Stimulated activated CD8-positive, alpha-beta memory T cell treated with anti-CD3 and anti-CD28 coated beads, Interleukin-15, amount 100 ng/mL, for 48 hours (primary cell): ENCODE measurements at places on chromosomes 5 and 9.
A peak's percentile ranks its signal among the peaks of the same experiment; 100 is the strongest.

DNA sequence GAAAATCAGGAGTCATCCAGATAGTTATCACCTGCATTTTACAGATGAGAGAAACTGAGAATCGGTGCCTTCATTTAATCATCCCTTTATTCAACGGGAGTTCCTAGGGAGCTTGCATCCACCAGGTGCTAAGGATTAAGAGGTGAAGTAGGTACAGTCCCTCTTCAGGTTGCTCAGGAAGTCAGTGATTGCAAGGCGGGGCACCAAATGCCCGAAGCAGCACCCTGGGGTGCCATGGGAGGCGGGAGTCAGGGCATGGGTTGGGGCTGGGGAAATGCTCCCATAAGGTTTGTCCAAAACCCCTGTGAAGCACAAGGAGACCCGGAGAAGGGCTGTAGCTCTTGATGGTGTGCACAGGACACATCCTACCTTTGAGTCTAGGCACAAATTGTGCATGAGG, 98.8 kb upstream of the KLF4 start:
- DNase-seq = no peak

- DNase-seq = no peak
These were observed 20.0 kb downstream of the KIAA1191 start for GRCh38 chr5:176341325-176342157.

DNA sequence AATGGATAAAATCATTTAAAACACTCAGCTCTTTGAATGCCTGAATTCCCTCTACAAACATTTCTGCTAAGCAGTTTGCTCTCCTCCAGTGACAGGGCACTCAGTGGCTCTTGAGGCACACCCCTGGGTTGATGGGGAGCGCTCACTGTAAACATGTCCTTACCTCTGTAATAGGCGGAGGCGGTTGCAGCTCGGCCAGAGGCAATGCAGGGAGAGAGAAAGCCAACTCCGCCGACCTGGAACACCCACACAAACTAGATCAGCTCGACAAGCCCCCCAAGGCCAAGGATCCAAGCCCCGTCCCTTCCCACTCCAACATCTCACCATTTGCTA, 329 bp downstream of the CDC23 start:
- DNase-seq = no peak

DNA sequence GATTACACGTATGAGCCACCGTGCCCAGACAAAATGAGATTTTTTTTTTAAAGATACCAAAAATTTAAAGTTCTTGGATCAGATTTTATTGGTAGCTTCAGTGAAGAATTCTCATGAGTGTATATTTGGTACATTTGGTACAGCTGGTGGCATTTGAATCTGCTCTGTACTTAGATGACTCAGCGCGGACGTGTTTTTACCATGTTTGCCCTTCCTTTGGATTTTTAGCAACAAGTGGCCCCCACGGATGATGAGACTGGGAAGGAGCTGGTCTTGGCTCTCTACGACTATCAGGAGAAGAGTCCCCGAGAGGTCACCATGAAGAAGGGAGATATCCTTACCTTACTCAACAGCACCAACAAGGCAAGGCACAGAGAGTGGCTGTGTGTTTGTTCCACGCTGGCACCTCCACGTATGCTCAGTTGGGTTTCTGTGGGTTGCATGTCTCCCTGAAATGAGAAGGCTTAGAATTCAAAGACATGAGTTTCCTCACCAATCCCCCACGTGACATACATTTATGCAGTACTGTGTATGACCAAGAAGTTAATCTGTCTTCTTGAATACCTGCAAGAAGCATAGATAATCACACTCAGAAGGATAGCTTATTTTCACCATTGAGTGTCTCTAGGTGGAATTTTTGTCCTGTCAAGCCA, 36.3 kb downstream of the SPTAN1 start:
- DNase-seq = no peak

DNA sequence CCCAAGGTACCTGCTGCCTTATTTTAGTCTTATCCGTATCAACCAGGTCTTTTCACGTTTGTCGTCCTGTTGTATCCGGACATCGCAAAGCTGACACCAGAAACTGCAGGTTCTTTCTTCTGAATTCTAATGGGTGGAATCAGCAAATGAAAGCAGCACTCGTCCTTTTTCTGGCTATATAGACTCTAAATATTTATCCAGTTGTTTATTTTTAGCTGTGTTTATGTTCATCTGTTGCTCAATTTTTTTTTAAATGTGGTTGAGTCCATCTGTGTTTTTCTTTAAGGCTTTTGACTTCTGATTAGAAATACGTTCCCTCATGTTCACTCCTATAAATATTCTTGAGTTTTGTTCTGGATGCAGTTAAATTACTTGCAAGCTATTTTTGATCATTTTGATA, 831.7 kb downstream of the MTRR start:
- DNase-seq = no peak

DNA sequence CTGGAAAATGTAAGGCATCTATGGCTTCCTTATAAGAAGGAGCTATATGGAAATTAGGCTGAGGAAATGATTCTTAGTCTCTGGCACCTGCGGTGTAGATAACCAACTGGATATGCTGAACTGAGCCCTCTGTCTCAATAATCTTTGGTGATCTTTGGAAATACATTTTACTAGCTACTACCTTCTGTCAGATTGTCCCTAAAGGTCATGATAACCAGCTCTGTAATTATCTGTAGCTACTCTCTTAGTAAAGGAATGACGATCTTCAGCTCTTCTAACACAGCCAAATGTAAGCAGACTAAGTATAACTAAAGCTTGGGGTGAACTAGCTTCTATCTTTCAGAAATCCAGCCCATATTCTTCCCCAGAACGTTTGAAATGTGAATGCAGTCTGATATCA, 124.9 kb upstream of the GRHPR start:
- no peak for DNase-seq

- DNase-seq = no peak
These were observed 104.6 kb upstream of the SARDH start for GRCh38 chr9:133842721-133843227.

GRCh38 chr5:122719991-122720746, 54.7 kb upstream of the SNX2 start:
- no peak for DNase-seq

DNA sequence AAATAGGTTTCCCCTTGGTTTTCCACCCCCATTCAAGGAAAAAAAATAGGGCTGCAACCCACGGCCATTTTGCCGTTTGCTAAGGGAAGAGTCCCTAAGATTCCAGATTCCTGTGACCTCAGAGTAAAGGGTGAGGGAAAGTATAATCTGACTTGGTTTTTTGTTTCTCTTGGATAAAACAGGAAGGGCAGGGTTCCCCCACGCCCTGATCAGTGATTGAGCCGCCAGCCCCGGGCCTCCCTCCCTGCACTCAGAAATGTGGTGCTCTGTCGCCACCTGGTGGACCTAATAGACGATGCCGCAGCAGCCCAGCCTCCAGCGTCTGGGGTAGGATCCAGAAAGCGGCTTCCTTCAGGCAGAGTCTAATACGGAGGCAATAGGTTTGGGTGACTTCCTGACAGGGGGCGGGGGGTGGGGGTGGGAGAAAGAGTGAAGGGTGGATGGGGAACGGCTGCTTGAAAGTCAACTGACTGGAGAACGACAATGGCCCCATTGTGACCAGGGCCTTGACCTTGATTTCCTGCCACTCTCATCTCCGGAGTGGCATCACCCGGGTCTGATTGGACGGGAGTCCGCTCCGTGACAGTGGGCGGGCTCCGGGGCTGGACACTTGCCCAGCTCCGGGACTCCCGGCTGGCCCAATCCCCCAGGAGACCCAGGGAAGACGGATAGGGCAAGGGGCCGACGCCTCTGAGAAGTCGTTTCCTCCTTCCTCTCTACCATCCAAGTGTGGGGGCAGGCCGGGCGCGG, 17.8 kb upstream of the CYSTM1 start:
- DNase-seq = peak; percentile 75

DNA sequence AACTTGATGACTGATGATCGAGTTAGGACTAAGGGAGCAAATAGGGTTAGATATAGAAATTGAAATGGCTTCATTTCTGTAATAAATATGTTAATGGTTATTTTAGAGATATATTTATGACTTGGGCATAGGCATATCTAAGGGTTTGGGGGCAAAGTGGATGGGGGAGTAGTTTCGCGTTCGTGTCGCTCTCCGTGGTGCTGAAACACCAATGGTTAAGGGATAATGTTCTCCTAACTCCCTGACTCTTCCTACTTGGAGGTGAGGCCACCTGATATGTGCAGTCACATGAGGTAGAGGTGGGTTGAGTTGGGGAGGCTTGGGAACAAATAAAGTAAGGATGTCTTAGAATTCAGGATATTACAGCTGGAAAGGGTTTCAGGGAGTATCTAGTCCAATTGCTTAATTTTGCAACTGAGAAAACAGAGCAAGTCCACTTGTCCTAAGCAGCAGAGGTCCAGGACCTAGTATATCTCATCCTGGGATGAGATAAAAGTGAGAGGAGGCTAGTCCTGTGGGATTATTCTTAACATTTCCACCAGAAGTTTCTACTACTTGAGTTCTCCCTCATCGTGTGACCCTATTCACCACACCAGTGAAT, 44.0 kb upstream of the MAP1B start:
- DNase-seq = no peak

DNA sequence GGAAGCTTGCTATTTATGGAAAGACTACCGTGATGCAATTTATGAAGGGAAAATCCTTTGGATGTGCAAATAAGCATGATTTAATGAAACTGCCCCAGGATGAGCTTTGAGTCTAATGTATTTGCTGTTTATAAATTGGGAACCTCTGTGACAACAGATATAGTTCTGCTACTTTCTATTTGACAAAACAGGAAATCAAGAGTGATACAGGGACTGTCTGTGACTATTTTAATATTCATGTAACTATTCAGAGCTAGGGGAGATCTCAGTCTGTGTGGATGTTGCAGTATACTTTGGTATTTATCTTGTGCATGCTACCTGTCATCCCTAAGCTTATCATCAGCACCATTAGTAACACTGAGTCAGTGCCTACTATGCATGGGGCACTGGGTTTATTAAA, 132.1 kb downstream of the PDZD2 start:
- DNase-seq = no peak

- DNase-seq = no peak
These were observed 14.7 kb downstream of the BICD2 start for GRCh38 chr9:92749934-92750315.

DNA sequence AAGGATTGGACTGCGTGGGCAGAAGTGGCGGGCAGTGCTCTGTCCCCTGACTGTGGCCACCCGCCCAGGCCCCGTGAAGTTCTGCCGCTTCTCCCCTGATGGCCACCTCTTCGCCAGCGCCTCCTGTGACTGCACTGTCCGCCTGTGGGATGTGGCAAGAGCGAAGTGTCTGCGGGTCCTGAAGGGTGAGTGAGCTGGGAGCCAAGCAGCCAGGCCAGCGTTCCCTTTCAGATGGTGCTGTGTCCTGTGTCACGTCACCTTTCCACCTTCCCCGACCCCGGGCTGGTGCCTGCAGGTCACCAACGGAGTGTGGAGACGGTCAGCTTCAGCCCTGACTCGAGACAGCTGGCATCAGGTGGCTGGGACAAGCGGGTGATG, 2.3 kb downstream of the WDR38 start:
- no peak for DNase-seq

GRCh38 chr5:80246995-80247729, 8.7 kb downstream of the SERINC5 start:
- DNase-seq = no peak

- no peak for DNase-seq
These were observed 4.0 kb upstream of the THBS4 start for GRCh38 chr5:80031109-80031508.

- DNase-seq = no peak
These were observed 107.1 kb downstream of the OXCT1 start for GRCh38 chr5:41763081-41763480.

DNA sequence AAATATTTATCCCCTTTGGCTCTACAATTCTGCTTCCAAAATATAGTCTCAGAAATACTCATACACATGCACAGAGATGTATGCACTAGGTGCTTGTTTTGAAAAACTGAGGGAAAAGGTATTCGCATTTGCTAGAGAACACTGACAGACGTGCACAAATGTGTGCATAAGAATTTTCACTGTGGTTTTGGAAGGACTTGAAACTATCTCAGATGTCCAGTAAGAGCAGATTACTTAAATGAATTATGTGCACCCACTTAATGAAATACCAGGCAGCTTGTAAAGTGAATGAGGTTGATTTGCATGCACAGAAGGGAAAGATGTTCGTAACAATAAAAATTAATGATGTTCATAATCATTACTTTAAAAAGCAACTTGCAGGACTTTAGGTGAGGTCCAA, 48.4 kb downstream of the SEC61B start:
- no peak for DNase-seq

- DNase-seq = no peak
These were observed 1.2 kb upstream of the ADAMTS6 start for GRCh38 chr5:65482736-65483545.

DNA sequence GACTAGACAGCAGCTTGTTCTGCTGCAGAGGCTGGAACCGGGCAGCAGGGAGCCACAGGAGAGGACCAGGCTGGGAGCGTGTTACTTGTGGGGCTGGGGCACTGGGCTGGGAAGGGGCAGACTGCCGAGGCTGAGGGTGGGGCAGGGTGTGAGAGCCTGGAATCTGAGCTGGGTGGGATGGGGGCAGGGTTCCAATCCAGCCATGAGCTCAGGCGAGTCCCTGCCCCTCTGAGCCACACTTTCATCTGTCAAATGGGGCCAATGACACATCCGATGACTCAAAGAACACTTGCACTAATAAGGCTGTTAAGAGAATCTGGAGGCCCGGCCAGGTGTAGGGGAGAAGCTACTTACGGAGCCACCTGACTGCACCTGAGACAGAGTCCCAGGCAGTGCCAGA, 18.7 kb upstream of the WDR38 start:
- DNase-seq = no peak

DNA sequence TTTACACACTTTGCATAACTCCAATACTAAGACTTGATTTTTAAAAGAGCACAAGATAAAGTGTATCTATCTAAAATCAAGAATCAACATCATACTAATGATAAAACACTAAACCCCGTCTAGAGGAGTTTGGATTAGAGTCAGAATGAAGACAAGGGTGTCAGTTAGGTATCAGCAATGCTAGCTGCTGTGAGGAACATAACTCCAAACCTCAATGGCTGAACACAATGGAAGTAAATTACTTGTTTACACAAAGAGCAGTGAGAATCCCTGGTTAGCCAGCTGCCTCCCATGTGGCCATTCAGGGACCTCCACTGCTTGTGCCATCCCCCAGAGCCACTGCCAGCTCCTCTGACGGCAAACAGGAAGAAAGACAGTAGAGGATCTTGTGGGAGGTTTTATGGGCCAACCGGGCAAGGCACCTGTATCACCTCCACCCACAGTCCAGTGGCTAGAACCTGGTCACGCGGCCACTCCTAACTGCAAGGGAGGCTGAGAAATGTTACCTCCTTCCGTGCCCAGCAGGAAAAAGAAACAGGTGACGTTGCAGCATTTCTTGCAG, 24.0 kb upstream of the GRHPR start:
- no peak for DNase-seq

GRCh38 chr5:134005417-134006061, 764 bp upstream of the VDAC1 start:
- no peak for DNase-seq

DNA sequence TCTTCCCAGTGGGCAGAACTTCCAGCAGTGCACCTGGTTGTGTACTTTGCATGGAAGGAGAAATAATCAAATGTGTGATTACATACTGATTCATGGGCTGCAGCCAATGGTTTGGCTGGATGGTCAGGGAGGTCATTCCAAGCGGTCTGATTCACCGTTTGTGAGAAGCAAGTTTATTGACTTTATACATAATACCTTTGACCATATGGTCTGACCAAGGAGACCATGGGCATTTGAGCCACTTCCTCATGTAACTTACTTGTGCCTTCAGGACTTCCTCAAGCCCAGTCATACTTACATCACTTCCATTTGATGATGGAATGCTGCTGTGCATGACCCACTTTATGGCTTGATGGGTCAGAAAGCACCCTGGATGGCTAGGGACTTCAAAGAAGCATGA, 41.1 kb downstream of the DAP start:
- DNase-seq = no peak
